ENCODE measurements at places on chromosomes 7 and 10. TPM values are rescaled to one million over a fixed set of nuclear protein-coding genes. Genes with fewer than 3 reads are reported as not detected.

DNA sequence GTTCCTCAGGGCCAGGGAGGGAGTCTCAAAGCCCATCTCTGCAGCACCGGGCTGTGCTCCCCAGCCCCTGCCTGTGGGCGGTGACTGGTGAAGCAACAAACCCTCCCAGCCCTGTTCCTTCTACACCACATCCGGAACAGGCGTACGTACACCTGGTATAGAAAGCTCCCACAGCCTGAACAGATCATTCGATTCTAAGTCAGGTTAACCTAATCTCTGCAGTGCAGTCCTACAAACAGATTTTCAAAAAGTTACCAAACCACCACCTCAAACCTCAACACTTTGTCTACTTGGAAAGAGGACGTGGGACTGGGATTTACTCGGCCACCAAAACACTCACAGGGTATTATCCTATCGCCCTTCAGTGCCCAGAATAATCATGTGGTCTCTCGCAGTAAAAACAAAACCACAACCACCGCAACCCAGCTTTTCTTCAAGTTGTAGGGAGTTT is 238.4 kb downstream of the DIP2C start:
- H3K36me3 ChIP-seq = no peaks in the 10 kb centered on the region
- DNase-seq = no peak
- H3K27ac ChIP-seq = no peak overlapping the region
- H3K27me3 ChIP-seq = no peaks in the 10 kb centered on the region
- H3K4me3 ChIP-seq = no peak overlapping the region

DNA sequence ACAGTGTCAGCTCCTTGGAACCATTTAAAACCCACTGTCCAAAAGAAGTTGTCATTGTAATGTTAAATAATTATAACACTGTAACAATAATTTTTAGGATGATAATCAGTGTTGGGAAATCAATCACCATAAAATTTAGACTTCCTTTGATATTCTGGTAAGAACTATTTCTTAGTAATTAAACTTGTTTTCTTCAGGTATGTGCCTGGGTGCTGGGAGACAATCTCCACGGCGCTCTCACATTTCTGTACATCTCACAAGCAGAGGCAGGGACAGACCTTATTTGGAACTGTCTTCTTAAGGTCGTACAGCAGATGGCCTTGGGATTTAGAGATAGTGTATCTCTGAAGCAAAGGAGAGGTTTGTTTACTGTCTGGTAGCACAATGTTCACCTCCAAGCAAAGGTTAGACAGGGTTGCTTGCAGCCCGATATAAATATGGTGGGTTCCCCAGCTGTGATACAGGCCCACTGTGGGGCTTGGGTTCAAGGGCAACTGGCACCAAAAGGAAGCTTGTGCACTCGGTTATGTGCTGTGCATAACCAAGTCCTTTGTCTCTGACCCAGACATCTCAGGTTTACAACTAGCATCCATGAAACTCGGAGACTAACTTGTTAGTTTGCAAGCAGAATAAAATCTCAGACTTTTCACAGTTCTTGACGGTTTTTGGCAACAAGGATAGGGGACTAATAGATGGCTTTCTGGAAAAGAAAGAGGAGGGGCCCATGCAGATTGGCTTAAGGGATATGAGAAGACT is 125.5 kb downstream of the RNF32 start:
- no peaks in the 10 kb centered on the region for H3K36me3 ChIP-seq
- H3K4me1 ChIP-seq = peaks cover 2% of the 10 kb centered on the region
- H3K4me3 ChIP-seq = no peak overlapping the region
- DNase-seq = no peak
- no peak overlapping the region for H3K27ac ChIP-seq

The CPA4 gene
- 0.27 TPM for total RNA-seq

The DENND10 gene
- 32.3 TPM for total RNA-seq

The LIPF gene
- not detected for total RNA-seq

DNA sequence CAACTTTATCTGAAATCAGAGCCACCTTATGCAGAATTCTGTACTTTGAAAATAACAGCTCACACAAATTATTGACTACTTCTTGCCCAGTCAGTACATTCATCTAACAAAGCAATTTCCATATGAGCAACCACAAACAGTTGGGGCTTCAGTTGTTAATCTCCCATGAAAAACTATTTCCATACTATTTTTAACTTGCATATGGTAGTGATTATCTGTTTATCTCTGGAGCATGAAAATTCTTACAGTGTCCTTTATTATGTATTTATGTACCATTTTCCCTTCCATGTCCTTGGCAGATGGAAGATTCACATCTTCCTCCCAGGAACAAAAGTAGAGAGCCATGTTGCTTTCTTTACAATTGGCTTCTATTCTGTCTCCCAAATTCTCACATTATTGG is 285.7 kb downstream of the CRPPA start:
- no peak for DNase-seq
- H3K4me3 ChIP-seq = no peak overlapping the region

- peaks cover 2% of the 10 kb centered on the region for H3K4me1 ChIP-seq
- H3K27me3 ChIP-seq = no peaks in the 10 kb centered on the region
- no peak overlapping the region for H3K27ac ChIP-seq
- DNase-seq = no peak
- H3K4me3 ChIP-seq = no peak overlapping the region
- H3K36me3 ChIP-seq = no peaks in the 10 kb centered on the region
Observed at GRCh38 chr10:98482096-98482495, 35.4 kb upstream of the HPS1 start.

All from ovary (tissue), 10 donors.